COR-L47 (cell line): ENCODE measurements at places on chromosomes 2 and 18.
A peak's percentile ranks its signal among the peaks of the same experiment; 100 is the strongest.

DNA sequence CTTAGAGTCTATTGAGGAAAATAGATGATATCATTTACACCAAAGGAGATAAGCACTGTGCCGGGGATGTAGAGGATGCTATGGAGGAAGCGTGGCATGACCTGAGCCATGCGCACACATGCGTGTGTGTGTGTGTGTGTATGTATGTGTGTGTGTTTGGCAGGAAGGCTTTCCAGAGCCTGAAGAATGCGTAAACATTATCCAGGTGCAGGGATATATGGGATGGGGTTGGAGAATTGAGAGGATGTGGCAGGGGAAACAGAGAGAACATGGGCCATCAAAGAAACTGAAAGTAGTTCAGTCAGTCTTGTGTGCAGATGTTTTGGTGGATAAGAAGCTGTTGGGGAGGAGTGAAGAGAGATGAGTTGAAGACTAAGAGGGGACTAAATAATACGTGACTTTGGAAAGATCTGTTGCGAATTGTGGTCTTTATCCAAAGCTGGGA lies 9.3 kb upstream of the STAT1 start:
- DNase-seq = no peak

DNA sequence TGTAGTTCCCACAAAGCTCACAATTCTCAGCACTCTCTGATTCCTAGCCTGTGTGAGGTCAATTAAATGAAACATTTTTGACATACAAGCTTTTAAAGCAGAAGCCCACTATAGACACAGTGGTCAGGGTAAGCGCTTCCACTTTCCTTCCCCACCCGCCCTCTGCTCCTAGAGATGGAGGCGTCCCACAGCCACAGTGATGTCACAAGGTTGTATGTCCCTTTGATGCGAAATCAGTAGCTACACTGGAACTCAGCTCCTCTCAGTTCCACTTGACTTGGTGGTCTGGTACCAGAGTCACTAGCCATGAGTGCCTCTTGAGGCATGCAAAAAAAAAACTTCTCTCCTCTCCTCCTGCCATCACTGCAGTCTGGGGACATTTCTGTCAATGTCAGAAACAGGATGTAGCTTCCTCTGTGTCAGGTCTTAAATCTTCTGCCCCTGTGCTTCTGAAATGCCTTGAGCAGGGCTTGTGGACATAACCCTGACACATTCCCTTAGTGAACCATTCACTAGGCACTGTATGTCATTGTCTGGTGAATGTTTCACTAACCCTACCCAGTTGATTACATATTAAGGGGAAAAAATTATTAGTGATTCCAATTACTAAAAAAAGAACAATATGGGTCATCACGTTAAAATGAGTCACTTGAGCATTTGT lies 7.8 kb downstream of the SULT1C4 start:
- no peak for DNase-seq

DNA sequence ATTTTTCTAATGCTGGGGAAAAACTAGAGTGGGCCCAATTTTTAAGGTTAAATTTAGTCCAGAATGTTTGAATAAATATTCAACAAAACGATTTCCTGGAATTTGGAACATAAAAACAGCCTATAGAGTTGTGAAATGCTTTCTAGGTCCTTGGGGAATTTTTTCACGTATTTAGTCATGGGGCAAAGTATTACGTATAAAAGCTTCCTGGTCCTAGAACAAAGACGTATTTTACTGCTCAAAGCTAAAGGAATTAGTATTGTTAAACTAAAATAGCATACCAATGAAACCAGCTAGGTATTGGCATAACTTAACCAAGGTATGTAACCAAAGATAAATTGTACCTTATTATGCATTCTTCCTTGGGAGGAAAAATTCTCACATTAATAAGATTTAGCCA lies 1.6 kb downstream of the SESTD1 start:
- no peak for DNase-seq

DNA sequence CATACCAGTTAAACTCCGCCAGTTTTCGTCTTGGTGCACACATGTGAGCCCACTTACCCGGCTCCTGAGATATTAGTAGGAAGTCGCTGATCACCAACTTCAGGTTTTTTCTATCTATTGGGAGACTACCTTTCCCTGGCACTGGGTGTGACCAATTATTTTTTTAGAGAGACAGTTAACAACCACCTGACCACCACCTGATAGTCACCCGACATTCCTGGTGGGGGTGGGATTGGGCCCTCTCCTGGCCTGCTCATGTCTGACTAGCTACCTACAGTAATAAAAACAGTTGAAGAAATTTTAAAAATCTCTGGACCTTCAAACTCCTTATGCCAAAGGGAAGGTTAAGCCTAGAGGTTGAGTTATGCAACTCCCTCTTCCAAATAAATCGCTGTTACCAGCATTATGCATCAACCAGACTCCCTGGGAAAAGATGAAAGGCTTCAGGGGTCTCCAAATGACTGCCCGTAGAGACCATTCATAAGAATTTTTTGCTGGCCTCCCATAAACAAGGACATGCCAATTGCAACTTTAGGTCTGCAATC lies 27.8 kb downstream of the CREG2 start:
- no peak for DNase-seq

DNA sequence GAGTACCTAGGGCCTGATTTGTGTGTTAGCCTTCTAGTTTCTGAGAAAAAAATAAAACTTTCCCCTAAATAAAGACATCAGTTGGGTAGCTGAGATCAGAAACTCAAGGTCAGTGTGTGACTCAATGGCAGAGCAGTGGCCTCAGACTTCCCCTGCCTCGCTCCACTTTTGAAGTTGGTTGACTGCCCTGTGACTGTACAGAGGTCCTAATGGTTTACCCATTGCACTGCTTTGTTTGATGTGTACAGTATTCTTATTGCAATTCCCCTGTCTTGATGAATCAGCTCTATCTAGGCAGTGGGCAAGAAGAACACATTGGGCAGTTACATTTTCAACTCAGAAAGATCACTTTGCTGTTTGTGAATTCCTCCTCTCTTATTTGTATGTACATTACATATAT lies 315.7 kb downstream of the KCNS3 start:
- DNase-seq = no peak

DNA sequence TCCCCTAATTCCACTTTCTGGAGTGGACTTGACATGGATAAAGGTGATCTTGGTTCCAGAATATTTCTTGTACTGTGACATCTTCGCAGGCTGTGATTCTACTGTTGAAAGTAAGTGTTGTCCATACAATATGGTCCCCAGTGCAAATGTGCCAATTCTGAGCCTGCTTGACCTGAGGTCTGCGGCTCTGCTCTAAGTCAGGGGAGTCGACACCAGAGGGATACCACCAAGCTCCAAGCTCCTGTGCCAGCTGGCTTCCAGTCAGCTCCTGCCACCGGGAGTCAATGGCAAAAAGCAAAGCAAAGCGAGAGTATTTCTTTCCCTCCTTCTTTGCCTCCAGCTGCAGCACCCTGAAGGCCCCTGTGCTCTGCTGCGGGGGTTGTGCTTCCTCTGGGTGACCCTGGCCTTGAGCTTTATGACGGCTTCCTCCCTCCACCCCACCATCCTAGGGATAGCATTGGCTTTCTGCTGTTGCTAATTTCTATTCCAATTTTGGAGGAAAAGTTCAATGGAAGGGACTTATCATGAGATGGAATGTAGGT lies 50.4 kb downstream of the SLC35F5 start:
- no peak for DNase-seq

GRCh38 chr2:201320701-201321100 lies 36.4 kb downstream of the FLACC1 start:
- DNase-seq = peak; percentile 15

DNA sequence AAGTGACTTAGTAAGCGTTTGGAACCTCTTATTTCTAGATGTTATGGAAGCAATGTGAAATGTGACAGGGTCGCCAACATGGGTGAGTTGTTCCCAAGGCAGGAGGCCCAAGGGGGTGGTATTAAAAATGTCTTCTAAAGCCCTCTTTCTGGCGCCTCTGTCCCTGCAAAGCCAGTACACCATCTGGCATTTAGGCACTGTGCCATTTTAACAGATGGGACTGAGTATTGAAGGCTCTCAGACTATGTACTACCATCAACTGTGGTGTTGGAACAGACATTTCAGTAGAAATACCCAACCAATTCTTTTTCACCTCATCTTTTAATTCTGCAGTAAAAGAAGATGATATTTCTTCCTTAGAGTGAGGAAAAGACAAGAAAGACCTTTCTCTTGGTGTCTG lies 384.5 kb upstream of the MMADHC start:
- no peak for DNase-seq

- DNase-seq = no peak
These were observed 396.8 kb upstream of the ID2 start for GRCh38 chr2:8285081-8285480.

DNA sequence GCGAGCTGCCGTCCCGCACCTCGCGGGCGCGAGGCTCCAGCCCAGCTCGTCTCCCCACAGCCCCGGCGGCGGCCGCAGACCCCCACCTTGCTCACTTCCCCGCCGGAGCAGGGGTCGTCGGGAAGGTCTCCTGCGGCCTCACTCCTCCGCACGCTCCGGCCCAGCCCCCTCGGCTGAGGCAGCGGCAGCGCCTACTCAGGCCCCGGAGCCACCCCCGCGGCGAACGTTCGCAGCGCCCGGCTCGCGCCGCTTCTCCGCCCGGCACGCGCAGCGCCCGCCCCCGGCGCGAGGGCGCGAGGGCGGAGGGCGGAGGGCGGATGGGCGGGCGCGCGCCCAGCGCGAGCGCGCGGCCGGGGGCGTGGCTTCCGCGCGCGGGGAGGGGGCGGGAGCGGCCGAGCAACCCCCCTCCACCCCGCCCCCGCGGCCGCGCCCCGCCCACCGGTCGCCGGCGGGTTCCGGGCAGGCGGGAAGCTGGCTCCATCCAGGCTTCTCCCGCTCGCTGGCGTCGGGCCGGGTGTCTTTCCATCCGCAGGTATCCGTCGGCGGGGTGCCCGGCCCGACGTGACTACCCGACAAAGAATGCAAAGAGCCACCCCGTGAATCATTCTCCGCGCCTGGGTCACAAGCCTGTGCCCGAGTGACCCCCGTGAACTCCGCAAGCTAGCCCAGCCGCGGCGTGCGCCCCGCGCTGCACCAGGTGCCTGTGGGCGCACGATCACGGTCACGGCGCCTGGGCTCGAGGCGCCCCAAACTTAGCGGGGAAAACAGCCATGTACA lies at the start of gene DTNB:
Gene DTNB (minus strand): TSS at position 278 of the 777 bp plus-strand sequence. CDS start 20,917 bp downstream, outside the sequence.
- DNase-seq = peak; percentile 65

- no peak for DNase-seq
These were observed 67.0 kb downstream of the SOCS6 start for GRCh38 chr18:70355620-70356385.

DNA sequence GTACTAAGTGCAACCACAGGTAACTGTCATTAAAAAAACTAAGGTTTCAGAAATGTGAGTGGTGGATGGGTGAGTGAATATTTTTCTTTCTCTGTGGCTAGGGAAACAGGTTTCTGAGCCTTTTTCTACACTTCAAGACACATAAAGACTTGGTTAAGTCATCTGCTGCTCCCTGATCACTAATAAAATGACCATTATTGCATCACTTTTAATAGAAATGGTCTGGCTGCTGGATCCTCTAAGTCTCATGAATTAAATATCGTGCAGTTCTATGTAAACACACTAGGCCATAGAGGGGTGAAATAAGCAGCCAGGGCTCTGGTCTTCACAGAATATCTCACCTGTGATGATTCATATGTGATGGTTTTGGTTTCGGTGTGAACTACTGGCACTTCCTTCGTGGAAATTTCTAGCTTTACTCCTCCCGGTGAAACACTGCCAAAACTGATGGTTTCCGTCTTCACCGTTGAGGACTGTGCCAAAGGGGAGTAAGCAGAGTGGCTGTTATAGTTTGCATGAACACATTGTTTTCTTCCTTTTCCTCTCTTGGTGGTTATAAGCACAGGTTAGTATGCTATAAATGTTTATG lies 100.4 kb upstream of the ZBTB14 start:
- DNase-seq = no peak

DNA sequence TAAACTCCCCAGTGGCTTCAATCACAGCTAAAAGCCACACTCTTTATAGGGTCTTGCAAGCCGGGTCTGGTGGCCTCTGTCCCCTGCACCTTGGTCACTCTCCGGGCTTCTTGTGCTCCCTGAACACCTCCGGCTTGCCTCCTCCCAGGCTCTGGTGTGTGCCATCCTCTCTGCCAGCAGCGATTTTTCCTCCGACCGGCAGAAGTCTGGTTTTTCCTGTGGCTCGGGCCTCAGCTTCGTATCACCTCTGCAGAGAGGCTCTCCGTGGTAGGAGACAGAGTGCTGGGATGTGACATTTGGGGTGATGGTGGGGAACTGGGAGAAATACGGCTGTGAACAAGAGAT lies 58.8 kb upstream of the HPCAL1 start:
- DNase-seq = no peak

- no peak for DNase-seq
These were observed 95.4 kb downstream of the CTAGE1 start for GRCh38 chr18:22322243-22322691.

GRCh38 chr18:75784390-75784789 lies 356.9 kb upstream of the SMIM21 start:
- DNase-seq = no peak

DNA sequence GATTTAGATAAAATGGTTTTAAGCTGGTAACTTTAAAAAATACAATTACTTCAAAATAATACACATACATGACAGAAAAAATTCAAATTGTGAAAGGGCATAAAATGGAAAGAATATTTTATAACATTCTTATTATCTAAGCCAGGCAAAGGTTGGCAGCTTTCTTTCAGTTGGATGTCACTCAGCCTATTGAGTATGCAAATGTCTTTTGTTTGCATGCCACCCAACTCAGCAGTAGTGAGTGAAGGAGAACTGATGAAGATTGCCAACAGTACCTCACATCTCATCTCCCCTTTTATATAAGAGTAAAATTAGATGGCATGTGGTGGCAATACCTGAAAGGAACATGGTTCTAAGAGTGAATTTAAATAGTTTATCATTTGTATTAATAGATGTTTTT lies 24.8 kb downstream of the BMPR2 start:
- no peak for DNase-seq

GRCh38 chr2:124647245-124647644 lies 622.2 kb downstream of the CNTNAP5 start:
- no peak for DNase-seq

DNA sequence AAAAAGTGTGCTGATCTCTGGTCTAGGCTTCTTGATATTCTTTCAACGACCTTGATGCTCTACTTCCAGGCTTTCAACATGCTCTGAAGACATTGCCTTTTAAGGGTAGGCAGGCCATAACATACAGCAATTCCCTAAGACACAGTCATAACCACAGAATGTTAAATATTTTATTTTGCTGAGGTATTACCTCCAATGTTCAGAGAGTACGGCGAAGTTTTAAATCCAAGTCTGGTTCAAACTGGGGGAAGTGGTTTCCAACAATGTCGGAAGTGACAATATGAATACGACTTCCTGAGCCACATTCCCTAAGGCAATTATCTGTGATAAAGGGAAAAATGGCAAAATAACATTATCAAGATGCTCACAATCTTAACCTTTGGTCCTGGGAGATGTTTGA lies 1077.9 kb upstream of the PIK3C3 start:
- no peak for DNase-seq

- DNase-seq = no peak
These were observed 6.6 kb upstream of the TUBB6 start for GRCh38 chr18:12301263-12302005.

DNA sequence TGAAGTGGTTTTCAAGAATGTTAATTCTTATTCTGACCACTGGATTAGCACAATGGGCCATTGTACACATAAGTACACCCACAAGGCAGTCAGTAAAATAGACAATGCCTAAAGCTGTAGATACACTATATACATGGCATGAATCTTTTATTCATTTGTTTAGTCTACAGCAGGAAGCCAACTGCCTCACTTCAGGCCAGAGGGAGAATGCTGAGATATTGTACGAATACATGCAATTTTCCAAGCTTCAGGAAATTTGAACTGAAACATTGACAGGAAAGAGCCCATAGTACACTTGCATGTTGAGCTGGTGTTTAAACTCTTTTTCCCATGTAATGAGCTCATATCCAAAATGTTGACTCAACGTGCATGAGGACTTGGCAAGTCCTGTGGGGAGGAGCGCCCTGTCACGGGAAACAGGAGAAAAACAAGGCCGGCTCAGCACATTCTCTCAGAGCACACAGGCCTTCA lies 111.6 kb upstream of the CYP1B1 start:
- no peak for DNase-seq
